ENCODE measurements at places on chromosomes 7 and 10. TPM values are rescaled to one million over a fixed set of nuclear protein-coding genes. Genes with fewer than 3 reads are reported as not detected.

CDHR1 gene
- 4.0 TPM for total RNA-seq

ETV1 gene
- 0.43 TPM for total RNA-seq

IL2RA gene
- not detected for total RNA-seq

INA gene
- not detected for total RNA-seq

CRPPA gene
- 0.96 TPM for total RNA-seq

ACSM6 gene
- not detected for total RNA-seq

GPER1 gene
- 0.21 TPM for total RNA-seq

ZFYVE27 gene
- 19.6 TPM for total RNA-seq

EVX1 gene
- total RNA-seq, result not detected

SMO gene
- total RNA-seq, result 8.0 TPM

SVIL gene
- total RNA-seq, result 26.4 TPM

DRGX gene
- not detected for total RNA-seq

TYW1B gene
- 0.85 TPM for total RNA-seq

FAM25C gene
- not detected for total RNA-seq

FAM131B gene
- 0.21 TPM for total RNA-seq

LMTK2 gene
- 13.0 TPM for total RNA-seq

GIMAP1 gene
- not detected for total RNA-seq

CABCOCO1 gene
- not detected for total RNA-seq

EBLN1 gene
- not detected for total RNA-seq

MALRD1 gene
- not detected for total RNA-seq

CPN1 gene
- total RNA-seq, result not detected

MYH16 gene
- total RNA-seq, result under 0.01 TPM

SRGN gene
- total RNA-seq, result 13.5 TPM

CACNA2D1 gene
- total RNA-seq, result 0.64 TPM

BTBD16 gene
- not detected for total RNA-seq

RTKN2 gene
- total RNA-seq, result 1.9 TPM

NPY4R gene
- total RNA-seq, result not detected

MEIG1 gene
- not detected for total RNA-seq

MMRN2 gene
- total RNA-seq, result 3.9 TPM

DLG5 gene
- 25.8 TPM for total RNA-seq

TAS2R41 gene
- not detected for total RNA-seq

NKX6-2 gene
- total RNA-seq, result not detected

Data from tracheal epithelial cell (primary cell).